D341Med (cell line): ENCODE measurements at places on chromosomes 7 and 10.

- DNase-seq: no peak
These were observed 39.8 kb downstream of the FOXL3 start for GRCh38 chr7:329691-330281.

DNA sequence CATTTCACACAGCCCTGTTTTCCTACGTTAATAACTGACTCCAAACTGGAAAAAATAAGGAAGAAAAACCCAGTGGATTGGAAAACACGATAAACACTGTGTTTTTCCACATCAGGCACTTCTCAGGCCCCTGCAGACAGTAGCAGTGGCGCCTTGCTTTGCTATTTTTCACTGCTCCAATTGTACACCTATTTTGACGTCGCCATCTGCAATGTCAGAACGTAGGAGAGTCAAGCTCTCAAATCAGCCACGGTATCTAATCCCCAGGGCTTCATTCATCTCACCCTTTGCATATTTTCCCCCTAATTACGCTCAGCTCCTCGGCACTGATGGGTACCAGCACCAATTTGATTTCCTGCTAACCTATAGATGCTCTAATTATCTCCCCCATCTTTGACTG is 338.1 kb upstream of the GALNT17 start:
- no peak for DNase-seq

GRCh38 chr10:17229967-17230682 is 2.1 kb downstream of the VIM start:
- DNase-seq: peak; percentile 84

- DNase-seq: no peak
These were observed 55.3 kb downstream of the ELAPOR2 start for GRCh38 chr7:87003872-87004798.

DNA sequence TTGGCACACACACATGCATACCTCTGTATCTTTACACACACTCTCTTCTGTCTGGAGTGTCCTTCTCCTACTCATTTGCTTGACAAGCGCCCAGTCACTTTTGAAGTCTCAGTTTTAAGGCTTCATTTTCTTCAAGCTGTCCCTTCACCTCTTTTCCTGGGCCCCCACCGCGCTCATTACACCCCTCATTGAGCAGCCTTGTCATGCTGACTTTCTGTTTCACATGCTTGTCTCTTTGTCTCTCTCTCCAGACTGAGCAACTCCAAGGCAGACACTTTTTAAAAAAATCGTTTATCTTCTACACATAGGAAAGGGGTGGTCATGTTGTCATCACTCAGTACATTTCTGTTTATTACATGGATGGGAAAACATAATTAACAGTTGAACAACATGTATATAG is 225.2 kb upstream of the FZD1 start:
- no peak for DNase-seq

DNA sequence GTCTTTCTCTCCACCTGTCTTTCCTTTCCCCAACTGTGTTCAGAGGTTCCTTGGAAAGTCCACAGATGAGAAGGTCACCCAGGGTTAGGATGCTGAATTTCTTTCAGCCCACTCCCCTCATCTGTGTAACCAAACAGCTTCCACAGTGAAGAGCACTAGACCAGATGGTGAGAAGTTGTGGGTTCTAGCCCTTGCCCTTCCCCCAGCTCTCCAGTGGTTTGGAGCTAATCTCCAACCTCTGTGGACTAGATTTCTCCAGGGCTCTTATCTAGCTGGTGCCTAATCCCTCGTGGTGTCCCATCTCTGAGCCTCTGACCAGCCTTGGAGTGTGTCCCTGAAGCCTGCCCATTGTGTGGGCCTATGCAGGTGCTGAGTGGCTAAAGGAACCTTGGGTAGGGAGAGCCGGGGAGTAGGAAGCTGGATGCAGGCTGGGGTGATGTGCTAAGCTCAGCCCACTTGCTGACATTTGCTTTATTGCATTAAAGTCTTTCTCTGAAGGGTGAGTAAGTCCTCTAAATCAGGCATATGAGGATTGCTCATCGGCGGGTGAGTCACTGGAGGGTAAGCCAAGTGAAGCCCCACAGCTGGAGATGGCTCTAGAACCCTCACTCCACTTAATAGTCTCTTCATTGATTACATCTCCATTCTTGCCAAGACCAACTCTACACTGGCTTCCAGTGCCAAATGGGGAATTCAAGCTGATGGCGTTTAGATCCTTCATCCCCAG is 14.9 kb downstream of the DUSP5 start:
- DNase-seq: no peak

GRCh38 chr7:132034748-132035416 is 478.5 kb upstream of the PODXL start:
- DNase-seq: no peak

- no peak for DNase-seq
These were observed 16.4 kb downstream of the FZD1 start for GRCh38 chr7:91280604-91281003.

- DNase-seq: no peak
These were observed 359.5 kb upstream of the NPSR1 start for GRCh38 chr7:34298492-34299013.

GRCh38 chr10:21296575-21297355 is 228.7 kb downstream of the SKIDA1 start:
- no peak for DNase-seq

- no peak for DNase-seq
These were observed 39.0 kb downstream of the ADK start for GRCh38 chr10:74189999-74190421.

DNA sequence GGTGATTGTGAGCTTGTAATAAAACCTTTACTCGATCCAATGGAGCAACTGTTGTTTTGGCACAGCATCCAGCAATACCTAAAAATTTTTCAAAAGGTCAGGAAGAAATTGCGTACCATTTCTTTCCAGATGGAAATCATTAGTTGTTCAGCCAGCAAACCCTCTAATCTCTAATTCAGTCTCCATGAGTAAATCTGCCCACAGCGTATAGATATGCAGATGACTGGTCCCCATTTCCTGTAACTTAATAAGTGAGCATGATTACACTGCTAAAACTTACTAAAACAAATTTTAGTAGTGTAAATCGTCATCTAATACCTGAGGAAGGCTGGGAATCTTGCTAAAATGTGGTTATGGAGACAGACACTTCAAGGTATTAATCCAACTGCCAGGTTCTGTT is 10.6 kb downstream of the SLC25A16 start:
- no peak for DNase-seq

DNA sequence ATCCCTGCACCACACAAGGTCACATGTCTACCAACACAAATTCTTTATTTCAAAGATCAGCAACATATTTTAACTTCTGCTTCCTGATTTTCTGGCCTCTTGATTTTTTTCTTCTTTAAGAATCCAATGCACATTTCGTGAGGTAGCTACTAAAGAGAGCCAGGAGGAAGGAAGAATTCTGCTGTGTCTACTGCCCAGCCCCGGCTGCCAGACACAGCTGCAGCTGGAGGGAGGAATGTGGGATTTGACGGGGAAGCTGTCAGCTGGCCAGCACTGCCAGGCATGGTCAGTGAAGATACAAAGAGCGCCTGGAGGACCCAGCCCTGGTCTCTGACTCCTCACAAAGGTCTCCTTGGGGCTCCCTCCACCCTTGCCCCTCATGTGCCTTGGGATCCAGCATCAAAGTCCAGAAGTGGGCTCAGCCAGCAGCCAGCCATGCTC is 6.9 kb upstream of the AOC1 start:
- no peak for DNase-seq

GRCh38 chr7:13981070-13981469 is 8.4 kb downstream of the ETV1 start:
- DNase-seq: no peak

DNA sequence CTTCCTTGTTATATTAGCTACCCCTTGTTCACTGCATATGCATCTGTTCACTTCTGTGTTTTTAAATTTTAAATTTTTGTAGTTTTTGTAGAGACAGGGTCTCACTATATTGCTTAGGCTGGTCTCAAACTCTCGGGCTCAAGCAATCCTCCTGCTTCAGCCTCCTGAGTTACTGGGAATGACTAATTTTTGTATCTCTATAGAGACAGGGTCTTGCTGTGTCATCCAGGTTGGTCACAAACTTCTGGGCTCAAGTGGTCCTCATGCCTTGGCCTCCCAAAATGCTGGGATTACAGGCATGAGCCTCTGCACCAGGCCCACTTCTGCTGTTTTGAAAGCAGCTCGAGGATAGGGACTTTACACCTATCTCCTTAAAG is 64.6 kb downstream of the PRTFDC1 start:
- no peak for DNase-seq

DNA sequence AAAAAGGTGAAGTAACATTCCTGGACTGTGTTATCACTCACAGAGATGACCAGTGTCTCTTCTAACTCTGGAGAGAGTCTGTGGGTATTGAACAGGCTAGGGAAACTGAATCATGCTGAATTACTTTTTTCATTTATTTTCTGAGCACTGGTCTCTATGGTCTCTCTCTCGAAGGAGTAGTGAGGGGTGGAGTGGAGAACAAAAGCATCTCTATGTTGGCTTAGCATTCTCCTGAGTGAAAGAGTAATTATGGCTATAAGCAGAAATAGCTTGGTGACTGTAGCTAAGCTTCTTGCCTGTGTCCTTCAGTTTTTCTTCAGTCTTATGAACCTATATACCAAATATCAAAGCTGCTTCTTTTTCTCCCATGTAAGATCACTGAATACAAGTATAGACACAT is 64.6 kb upstream of the PTN start:
- DNase-seq: no peak

- DNase-seq: no peak
These were observed 18.0 kb upstream of the DLG5 start for GRCh38 chr10:77944519-77944918.

DNA sequence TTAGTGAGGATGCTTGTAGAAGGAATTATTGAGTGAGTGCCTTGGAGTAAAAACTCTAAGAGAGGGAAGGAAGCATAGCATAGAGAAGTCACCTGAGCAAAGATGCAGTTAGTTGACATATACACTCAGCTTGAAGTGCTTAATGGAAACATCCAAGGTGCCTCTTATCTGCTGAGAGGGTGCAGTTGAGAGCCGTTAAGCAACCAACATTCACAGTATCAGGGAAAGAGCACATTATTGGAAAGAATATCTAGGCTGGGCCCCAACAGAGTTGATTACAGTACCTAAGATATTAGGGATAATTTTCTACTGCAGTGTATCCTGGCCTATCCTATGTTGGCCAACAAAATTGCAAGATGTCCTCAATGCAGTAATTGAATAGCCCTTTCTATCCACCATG is 302.0 kb downstream of the ETV1 start:
- DNase-seq: no peak

DNA sequence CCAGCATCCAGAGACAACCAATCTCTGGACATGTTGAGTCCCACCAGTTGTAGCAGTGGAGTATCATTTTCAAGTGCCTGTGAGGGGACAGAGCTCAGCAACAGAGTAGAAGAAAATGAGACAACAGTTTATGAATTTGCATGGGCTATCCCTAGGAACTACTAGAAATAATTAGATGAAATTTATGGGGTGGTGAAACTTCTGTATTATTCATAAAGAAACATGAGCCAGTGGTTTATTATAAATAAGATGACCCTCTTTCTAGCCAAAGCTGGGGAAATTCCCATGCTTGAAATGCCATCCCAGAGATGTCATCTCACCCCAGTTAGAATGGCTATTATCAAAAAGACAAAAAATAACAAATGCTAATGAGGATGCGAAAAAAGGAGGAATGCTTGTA is 55.1 kb upstream of the ITGB8 start:
- no peak for DNase-seq

DNA sequence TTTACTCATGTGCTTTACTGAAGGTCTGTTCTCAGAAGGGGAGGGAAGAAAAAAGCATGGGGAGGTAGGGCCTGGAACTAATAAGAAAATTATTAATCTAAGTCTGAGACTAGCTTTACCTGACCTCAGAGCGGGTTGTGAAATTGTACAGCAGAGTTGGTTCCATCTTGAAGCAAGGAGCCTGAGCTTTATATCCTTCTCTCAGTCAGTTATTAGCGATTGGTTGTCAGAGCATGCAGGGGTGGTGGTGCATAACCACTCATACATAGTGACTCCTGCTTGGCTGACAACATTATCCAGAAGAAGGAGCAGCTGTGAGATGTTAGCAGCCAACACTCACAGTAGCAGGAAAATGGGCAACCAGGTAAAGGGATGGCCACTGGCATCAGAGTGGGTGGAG is 976.3 kb upstream of the LRRTM3 start:
- no peak for DNase-seq

DNA sequence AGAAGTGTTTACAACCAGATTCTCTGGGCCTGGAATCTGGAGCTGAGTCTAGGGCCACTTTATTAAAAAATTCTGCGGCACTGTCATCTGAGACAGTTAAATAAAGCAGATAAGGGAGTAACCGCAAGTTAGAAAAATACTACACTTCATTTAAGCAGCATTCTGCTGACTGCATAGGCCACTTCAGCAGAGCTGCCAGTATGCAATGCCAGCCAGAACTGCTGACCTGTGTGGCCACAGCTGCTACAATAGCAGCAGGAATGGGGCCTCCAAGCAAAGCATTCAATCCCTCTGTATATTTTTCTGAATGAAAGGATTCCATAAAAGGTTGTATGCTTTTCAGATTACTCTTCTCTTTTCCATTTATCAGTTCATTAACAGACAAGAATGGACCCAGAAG is 136.0 kb downstream of the COL28A1 start:
- DNase-seq: no peak

DNA sequence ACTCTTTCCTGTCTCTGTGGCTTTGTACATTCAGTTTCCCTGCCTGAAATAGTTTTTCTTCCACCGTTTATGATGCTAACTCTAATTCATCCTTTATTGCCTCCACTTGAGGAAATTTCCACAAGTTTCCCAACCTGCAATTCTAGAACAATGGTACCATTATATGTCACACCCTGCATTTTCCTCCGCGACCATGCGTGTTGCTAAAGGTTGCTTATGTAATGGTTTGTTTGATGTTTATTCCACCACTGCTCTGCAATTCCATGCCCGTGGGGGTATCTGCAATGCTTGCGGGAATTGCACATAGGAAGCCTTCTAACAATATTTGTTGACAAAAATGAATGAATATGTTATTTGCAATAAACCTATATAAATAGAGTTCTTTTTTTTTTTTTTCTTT is 69.5 kb upstream of the ST8SIA6 start:
- no peak for DNase-seq

DNA sequence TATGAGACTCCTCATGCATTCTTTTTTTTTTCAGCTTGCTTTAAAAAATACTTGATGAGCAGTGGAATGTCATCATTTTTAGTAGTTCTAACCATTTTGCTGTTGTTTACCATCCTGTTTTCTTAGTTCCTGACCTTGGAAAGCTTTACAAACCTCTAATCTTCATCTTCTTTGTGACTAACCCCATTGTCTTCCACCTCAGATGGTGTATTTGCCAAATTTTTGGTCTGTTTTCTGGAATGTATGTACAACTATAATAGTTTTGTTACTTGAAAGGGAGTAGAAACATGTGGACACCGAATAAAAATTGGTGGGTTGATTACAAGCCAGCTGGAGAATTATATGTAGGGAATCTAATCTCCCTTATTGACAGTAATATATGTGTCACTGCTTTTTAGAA is 172.7 kb downstream of the SND1 start:
- DNase-seq: no peak

GRCh38 chr10:100728928-100729861 is 16.2 kb upstream of the PAX2 start:
- DNase-seq: peak; percentile 66
